ENCODE measurements at places on chromosomes 2 and 18. TPM values are rescaled to one million over a fixed set of nuclear protein-coding genes. Genes with fewer than 3 reads are reported as not detected.

The FAM110C gene
- 0.71 TPM for total RNA-seq

The TMEM247 gene
- not detected for total RNA-seq

The SDC1 gene
- 8.4 TPM for total RNA-seq

The TDRD15 gene
- not detected for total RNA-seq

The AGXT gene
- total RNA-seq, result 0.13 TPM

- no peak for DNase-seq
Measured at GRCh38 chr2:48345176-48345575, 184.8 kb upstream of the STON1 start.

GRCh38 chr2:224347176-224348051 lies 54.5 kb downstream of the FAM124B start:
- DNase-seq, result no peak

- peak; percentile 94 for DNase-seq
Measured at GRCh38 chr2:160306985-160307384, 106.9 kb upstream of the ITGB6 start.

DNA sequence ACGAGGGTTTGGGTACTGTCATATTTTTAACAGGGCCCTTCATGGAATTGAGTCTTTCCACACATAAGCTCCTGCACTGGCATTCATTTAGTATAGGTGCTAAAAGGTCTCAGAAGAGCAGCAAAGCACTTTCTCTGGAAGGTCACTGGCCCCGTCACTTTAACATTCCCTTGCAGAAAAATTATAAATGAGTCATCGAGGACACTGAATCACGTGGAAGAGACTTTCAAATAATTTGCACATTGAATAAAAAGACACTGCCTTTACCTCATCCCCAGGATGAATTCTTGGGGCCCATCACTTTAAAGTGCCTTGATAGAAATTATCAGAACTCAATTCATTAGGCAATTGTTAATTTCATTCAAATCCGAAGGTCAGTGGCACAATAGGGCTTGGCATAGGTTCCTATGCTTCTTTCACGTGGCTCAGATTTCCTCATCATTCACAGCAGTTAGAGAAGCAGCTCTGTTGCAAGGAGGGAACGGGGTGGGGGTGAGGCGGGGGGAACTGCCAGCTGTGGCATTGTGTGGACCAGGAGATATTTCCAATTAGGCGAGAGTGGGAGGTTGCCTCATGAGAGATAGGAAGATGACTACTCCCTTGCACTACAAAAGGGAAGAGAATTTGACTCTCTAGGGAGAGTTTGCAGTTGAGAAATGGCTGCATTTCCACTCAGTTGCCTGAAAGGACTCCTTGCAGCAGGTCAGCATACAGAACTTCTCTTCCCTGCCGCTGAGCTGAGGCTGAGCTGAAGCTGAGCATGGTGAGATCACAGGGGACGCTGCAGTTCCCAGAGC lies 86.3 kb upstream of the NPAS2 start:
- peak; percentile 28 for DNase-seq

- DNase-seq, result no peak
Measured at GRCh38 chr18:31821545-31822171, 61.0 kb upstream of the SLC25A52 start.

Measured in muscle of leg (tissue), 16 donors.